ENCODE measurements at places on chromosomes 12 and 14. TPM values are rescaled to one million over a fixed set of nuclear protein-coding genes. Genes with fewer than 3 reads are reported as not detected.

- H3K4me3 ChIP-seq: no peak overlapping the region
- DNase-seq: no peak
- H3K27ac ChIP-seq: no peak overlapping the region
- H3K27me3 ChIP-seq: no peaks in the 10 kb centered on the region
- peaks cover 42% of the 10 kb centered on the region for H3K4me1 ChIP-seq
Observed at GRCh38 chr12:112133418-112133817, 8.1 kb downstream of the TRAFD1 start.

DNA sequence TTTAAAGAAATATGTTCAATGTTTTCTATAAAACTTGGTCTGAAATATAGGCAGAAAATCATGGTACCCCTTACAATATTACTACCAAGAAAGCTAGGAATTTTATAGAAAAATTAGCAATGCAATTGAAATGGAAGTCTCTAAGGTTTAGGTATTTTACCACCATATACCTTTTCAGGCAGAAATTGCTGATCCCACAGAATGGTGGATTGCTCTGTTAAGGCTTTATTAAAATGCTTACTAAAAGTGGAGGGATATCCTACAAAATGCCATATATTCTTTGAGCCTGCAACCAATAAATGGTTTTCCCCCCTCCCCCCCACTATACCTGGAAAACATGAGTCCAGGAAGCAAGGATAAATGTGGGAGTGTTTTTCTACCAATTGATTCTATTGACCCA, 718.1 kb upstream of the NOVA1 start:
- no peak overlapping the region for H3K27ac ChIP-seq
- no peaks in the 10 kb centered on the region for H3K4me1 ChIP-seq
- H3K4me3 ChIP-seq: no peak overlapping the region
- H3K27me3 ChIP-seq: no peaks in the 10 kb centered on the region
- DNase-seq: no peak

The ASB2 gene
- total RNA-seq: 107 TPM

- peaks cover 5% of the 10 kb centered on the region for H3K27me3 ChIP-seq
- H3K27ac ChIP-seq: no peak overlapping the region
- peak; percentile 72 for DNase-seq
- H3K4me3 ChIP-seq: no peak overlapping the region
Observed at GRCh38 chr14:70648346-70648745, 6.6 kb downstream of the TTC9 start.

DNA sequence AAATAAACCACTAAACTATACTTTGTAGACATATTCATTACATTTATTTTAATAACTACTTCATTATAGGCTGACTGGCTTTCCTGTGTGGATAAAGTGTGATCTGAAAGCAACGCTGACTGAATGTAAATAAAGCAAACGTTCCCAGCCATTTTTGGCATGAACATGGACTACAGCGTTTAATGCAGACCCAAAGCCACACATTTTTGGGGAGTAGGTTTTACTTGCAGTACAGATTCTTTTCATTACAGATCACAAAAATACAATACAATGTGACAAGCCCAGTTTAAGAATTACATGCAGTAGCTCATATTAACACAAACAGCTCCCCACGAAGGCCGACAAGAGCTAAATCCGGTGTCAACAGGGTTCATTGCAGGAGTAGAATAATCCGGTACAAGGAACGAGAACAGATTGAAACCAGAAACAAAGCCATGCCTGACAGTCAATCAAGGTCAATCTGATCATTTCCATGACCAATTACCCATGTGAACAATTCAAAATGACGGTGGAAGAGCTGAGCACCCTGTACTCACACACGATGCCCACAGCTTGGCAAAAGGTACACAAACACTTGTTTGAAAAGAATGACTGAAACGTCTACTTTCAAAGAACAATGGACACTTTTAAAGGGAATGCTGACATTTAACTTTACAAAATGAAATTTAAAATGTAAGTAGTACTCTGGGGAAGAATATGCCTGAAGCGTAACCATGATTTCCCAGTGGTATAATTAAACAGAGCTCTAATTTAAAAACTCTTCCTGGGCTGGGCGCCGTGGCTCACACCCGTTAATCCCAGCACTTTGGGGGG, 5.3 kb downstream of the BAG5 start:
- H3K27ac ChIP-seq: peak overlapping the region; percentile 97
- H3K36me3 ChIP-seq: peaks cover 32% of the 10 kb centered on the region
- DNase-seq: no peak
- H3K4me3 ChIP-seq: no peak overlapping the region

The RESF1 gene
- 36.2 TPM for total RNA-seq

The KRT77 gene
- not detected for total RNA-seq

- no peaks in the 10 kb centered on the region for H3K27me3 ChIP-seq
- DNase-seq: no peak
- no peak overlapping the region for H3K4me3 ChIP-seq
- peak overlapping the region; percentile 26 for H3K27ac ChIP-seq
- H3K4me1 ChIP-seq: peaks cover 48% of the 10 kb centered on the region
Observed at GRCh38 chr14:74299061-74299545, 3.6 kb downstream of the ABCD4 start.

The NKX2-1 gene
- 0.45 TPM for total RNA-seq

GRCh38 chr12:11693601-11694000, 44.1 kb downstream of the ETV6 start:
- no peak for DNase-seq
- peak overlapping the region; percentile 70 for H3K27ac ChIP-seq
- H3K27me3 ChIP-seq: no peaks in the 10 kb centered on the region
- H3K4me1 ChIP-seq: peaks cover 73% of the 10 kb centered on the region
- no peaks in the 10 kb centered on the region for H3K36me3 ChIP-seq
- H3K4me3 ChIP-seq: no peak overlapping the region

The CLEC2B gene
- 5.6 TPM for total RNA-seq

The SLC2A3 gene
- 12.5 TPM for total RNA-seq

DNA sequence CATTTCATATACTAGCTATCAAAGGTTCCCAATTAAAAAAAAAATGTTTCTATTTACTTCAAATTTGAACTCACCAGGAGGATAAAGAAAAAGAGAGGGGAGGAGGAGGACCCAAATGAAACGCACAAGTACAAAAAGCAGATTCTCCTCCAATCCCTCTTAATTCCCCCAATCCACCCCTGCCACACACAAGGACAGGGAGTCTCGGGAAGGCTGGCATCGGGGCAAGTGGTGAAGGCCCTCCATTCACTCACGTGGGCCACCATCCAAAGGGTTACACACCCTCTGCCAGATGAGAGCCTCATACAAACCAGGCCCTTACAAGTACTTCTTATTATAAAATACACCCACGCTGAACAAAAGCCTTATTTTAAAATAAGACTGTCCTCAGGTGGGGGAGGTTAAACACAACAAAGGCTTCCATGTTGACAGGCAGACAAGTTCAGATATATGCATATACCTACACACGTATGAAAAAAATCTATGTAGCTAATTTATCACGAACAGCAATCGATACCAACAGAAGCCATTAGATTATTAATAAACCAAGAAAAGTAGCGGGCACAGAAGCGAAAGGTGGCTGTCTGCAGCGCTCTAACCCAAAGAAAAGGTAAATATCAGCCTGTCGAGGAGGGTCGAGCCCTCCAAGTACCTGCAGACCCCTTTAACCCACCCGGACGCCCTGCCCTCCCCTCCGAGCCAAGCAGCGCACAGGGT, 1.5 kb downstream of the ATP2B1 start:
- no peaks in the 10 kb centered on the region for H3K27me3 ChIP-seq
- H3K36me3 ChIP-seq: no peaks in the 10 kb centered on the region
- DNase-seq: no peak
- H3K4me1 ChIP-seq: peaks cover 30% of the 10 kb centered on the region
- H3K4me3 ChIP-seq: peak overlapping the region; percentile 88

The KRT8 gene
- 504 TPM for total RNA-seq

- H3K27ac ChIP-seq: no peak overlapping the region
- no peaks in the 10 kb centered on the region for H3K27me3 ChIP-seq
- H3K4me3 ChIP-seq: no peak overlapping the region
- no peaks in the 10 kb centered on the region for H3K36me3 ChIP-seq
- DNase-seq: no peak
Observed at GRCh38 chr14:93462479-93462878, 31.7 kb downstream of the UNC79 start.

DNA sequence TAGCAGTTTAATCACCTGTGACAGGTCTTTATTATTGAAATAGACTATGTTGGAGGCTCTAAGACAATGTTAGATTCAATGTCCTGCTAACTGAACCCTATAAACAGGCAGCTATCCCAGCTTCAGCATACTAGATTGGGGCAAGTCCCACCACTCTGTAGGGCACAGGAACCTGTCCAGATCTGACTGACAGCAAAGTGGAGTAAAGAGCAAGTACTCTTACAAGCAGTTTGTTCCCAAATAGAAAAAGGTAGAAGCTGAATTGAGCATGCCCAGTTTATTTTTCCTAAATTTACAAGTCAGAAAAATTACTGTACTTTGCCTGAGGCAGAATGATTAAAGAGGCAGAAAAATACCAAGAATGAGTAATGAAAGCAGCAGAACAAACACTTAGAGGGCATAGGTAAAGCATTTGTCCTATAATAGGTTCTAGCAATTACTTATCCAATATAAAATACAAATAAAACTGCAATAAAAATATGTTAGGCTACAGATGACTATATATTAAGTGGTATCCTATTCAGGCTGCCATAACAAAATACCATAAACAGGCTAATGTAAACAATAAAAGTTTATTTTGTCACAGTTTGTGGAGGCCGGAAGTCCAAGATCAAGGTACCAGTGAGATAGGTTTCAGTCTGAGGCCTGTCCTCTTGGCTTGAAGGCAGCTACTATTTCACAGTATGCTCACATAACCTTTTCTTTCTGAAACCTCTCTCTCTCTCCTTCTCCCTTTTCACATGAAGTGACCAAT, 868.2 kb downstream of the C12orf50 start:
- no peak for DNase-seq
- H3K27ac ChIP-seq: no peak overlapping the region
- H3K4me3 ChIP-seq: no peak overlapping the region
- no peaks in the 10 kb centered on the region for H3K4me1 ChIP-seq

DNA sequence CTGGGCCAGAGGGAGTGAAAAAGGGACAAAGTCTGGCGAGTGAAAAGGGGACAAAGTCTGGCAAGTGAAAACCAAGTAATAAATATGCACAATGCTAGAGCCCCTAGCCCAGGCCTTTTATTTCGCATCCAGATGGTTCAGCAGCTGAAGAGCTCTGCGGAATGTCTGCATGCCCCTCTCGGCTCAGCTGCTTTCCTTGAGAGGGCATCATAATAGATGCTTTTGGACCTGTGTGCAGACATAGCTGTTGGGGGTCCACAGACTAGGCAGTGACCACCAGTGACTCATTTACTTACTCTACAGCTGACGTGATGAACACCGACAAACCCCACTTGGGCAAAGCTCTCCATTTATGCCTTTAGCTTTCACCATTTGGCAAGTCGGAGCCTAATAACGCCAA, 4.3 kb downstream of the NIN start:
- peaks cover 54% of the 10 kb centered on the region for H3K4me1 ChIP-seq
- no peak overlapping the region for H3K27ac ChIP-seq
- no peak overlapping the region for H3K4me3 ChIP-seq
- peak; percentile 31 for DNase-seq

The PTPRO gene
- total RNA-seq: 5.0 TPM

- no peaks in the 10 kb centered on the region for H3K27me3 ChIP-seq
- H3K27ac ChIP-seq: no peak overlapping the region
- peaks cover 37% of the 10 kb centered on the region for H3K4me1 ChIP-seq
- DNase-seq: no peak
- H3K36me3 ChIP-seq: no peaks in the 10 kb centered on the region
Observed at GRCh38 chr12:1611803-1612572, 17.0 kb upstream of the WNT5B start.

DNA sequence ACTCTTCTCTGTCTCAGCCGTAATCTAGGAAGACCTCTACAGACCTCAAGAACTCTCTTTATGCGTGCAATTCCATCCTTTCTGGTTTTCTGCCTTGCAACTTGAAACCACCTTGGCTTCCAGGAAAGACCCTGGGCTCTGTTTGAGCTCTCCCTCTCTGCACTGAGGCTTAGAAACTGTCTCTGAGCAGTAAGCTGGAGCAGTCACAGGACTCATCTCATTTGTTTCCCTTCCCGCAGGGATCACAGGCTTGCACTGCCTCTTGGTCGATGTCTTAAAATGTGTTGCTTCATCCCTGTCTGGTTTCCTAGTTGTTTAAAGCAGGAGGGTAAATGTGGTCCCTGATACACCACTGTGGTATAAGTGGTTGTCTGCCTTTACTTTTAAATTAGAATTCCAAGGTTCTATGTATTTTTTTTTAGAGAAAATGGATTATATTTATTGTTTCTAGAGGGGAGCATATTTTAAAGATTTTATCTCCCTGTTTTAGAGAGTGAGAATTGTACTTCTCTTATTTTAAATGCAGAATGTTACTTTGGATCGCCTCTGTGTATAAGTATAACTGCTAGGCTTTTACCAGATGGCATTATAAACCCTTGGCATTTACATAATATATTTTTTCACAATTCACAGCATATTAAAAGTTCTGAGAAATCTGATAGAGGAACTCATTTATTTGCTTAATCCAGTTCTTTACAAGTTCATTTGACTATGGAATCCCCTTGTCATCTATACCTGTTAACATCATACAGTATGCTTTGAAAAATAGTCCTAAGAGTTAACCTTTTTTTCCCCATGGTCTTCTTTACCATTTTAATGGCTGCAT, 26.4 kb downstream of the EID3 start:
- no peaks in the 10 kb centered on the region for H3K27me3 ChIP-seq
- no peaks in the 10 kb centered on the region for H3K4me1 ChIP-seq
- H3K36me3 ChIP-seq: peaks cover 97% of the 10 kb centered on the region
- no peak overlapping the region for H3K27ac ChIP-seq

The ACRBP gene
- 3.3 TPM for total RNA-seq

- no peak for DNase-seq
- H3K36me3 ChIP-seq: no peaks in the 10 kb centered on the region
- peaks cover 46% of the 10 kb centered on the region for H3K4me1 ChIP-seq
- peak overlapping the region; percentile 89 for H3K27ac ChIP-seq
- peak overlapping the region; percentile 96 for H3K4me3 ChIP-seq
Observed at GRCh38 chr14:31419179-31419966, 977 bp downstream of the HEATR5A start.

DNA sequence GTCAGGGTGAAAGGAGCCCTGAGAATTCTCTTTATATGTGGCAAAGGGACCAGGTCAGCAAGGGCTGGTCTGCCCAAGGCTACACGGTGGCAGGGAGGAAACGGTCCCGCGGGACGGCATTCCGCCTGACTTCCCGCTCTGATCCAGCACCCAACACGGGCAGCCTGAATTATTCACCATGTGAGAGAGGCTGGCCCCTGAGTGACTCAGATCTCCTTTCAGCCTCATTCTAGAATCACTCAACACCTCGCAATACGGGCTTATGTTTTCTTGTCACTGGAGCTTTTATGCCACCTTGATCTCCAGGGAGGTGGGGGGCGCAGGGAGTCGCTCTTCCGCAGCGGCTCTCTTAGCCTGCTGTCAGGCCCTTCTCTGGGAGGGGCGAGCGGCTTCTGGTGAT, 8.5 kb downstream of the LRTM2 start:
- no peak overlapping the region for H3K27ac ChIP-seq
- H3K4me1 ChIP-seq: no peaks in the 10 kb centered on the region
- no peaks in the 10 kb centered on the region for H3K36me3 ChIP-seq
- DNase-seq: no peak
- H3K4me3 ChIP-seq: no peak overlapping the region
